ENCODE measurements at places on chromosomes 2 and 18.

GRCh38 chr2:83584672-83585071 lies 874.4 kb downstream of the SUCLG1 start:
- no peak for DNase-seq

- no peak for DNase-seq
Measured at GRCh38 chr2:241310917-241311566, 4.4 kb downstream of the HDLBP start.

- DNase-seq, result no peak
Measured at GRCh38 chr2:121480826-121481225, 49.9 kb upstream of the RNU4ATAC start.

GRCh38 chr2:162524192-162524591 lies 180.3 kb downstream of the GCA start:
- DNase-seq, result no peak

DNA sequence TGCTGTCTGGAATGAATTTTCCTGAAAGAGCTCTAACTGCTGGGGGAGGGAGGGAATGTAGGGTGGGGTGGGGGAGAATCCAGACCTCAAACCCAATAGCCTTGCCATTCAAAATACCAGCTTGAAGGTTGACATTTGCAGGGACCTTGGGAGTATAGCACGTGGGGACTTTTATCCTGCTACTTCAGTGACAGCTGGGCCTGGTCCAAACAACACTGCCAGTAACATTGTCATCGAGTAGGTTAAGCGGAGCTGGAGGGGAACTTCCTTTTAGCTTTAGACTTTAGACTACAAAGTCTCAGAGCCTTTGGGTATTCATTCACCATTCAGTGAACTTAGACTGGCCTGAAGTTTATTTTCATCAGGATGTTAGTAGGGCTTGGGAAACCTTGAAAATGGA lies 248.7 kb downstream of the MEIS1 start:
- DNase-seq, result no peak
